ENCODE measurements at places on chromosomes 2 and 18. TPM values are rescaled to one million over a fixed set of nuclear protein-coding genes. Genes with fewer than 3 reads are reported as not detected.

DNA sequence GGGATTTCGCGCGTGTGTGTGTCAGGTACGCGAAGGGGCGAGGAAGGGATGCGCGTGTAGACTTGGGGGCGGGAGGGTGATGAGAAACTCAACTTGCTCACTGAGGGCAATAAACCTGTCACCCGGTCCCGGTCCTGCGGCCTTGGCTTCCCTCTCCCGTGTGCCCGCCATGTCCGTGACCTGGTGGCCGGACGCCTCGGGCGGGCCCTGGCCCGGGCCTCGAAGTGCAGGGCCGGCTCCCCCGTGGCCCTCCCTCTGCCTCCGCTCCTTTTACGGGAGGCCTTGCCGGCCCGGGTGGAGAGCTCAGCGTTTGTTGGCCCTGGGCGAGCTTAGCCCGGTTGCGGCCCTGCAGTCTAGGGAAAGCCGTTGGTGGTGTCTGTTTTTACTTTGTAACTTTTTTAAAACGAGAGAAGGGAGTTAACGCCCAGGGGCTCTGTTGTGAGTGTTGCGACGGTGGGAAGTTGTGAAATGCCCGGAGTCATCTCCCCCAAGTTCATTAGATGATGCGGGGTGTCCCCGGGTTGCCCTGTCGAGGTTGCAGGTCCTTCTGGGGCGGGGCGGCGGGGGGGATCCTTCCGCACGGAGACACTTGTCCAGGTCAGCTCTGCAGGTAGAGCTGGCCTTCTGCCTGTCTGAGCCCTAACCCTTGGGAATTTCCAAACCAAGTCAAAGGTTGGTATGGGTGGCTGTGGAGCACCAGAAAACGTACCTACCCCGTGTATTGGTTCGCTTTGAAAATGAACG lies 883 bp downstream of the SMCHD1 start:
- peak; percentile 65 for DNase-seq

DNA sequence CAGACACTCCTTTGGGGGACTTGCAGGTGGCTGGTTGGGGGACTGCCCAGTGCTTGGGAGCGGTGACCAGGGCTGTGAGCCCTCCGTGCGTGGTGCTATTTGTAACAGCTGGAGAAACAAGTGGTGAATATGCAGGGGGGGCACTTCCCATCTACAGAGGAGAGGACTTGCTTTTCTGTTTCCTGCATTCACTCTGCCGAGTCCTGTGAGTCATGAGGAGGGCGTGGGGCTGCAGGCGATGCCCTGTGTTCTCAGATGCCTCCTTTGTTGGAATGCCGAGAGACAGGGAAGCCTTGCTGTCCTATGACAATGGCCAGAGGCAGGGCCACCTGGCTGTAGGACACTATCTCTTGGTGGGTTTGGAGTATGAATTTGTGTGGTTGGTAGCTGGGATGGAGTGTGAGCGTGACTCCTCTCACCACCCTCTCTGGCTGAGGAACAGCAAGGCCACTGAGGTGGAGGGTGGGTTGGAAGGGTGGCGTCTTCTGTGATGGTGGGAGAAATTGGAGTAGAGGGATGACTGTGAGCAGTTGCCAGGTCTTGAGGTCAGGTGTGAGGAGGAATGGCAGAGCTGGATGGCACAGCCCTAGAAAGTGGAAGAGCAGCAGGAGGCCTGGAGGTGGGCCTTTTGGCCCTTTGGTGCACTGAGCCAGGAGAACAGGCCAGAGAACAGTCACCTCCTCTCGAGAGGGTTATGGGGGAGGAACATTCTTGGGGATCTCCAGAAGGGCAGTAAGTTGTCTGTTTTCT lies 24.3 kb downstream of the FHOD3 start:
- no peak for DNase-seq

- no peak for DNase-seq
Measured at GRCh38 chr18:799943-800342, 12.1 kb downstream of the YES1 start.

DNA sequence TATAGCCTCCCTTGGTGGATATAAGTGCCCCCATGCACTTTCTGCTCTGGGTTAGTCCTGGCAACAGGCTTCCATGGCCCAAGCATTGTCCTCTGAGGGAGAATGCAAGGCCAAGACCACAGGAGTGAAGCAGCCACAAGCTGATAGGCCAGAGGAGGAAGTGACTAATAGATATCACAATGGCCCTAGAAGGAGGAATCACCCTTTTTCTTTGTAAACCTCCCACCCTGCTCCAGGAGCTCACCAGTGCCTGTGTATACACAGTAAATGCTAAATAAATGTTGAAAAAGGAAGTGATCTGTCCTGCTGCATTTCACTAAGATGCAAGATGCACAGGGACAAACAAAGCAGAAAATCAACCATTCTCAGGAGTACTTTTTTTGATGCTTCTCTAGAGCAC lies 49.7 kb upstream of the ABCA12 start:
- no peak for DNase-seq

GRCh38 chr2:44285174-44285573 lies 9.9 kb downstream of the SLC3A1 start:
- peak; percentile 12 for DNase-seq

DNA sequence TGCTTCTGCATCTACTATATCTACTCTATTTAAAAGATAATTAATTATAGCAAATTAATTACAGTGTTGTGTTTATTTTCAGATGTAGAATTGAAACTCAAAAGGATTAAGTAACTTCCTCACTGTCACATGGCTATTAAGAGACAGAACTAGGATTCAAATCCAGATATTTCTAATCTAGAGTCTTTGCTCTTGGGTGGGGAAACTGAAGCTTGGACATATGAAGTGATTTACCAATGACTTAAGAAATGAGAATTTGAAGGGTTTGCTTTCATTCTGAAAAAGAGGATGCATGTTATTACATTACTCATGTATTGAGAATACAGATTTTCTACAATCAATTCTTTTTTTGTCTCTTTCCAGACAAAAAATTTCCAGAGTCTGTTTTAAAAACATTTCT lies 191.5 kb upstream of the SMAD7 start:
- no peak for DNase-seq

GRCh38 chr2:148132412-148132811 lies 111.5 kb downstream of the MBD5 start:
- DNase-seq: no peak

- DNase-seq: no peak
Measured at GRCh38 chr2:9799011-9799596, 44.2 kb upstream of the TAF1B start.

- DNase-seq: no peak
Measured at GRCh38 chr18:21331065-21331464, 89.0 kb downstream of the GREB1L start.

The ATOH8 gene
- 7.4 TPM for total RNA-seq

The MSH2 gene
- total RNA-seq: 3.6 TPM

The FOXI3 gene
- total RNA-seq: not detected

- peak; percentile 13 for DNase-seq
Measured at GRCh38 chr2:15043336-15044058, 411.0 kb downstream of the LRATD1 start.

The MC2R gene
- total RNA-seq: not detected

The KCNK3 gene
- 0.64 TPM for total RNA-seq

DNA sequence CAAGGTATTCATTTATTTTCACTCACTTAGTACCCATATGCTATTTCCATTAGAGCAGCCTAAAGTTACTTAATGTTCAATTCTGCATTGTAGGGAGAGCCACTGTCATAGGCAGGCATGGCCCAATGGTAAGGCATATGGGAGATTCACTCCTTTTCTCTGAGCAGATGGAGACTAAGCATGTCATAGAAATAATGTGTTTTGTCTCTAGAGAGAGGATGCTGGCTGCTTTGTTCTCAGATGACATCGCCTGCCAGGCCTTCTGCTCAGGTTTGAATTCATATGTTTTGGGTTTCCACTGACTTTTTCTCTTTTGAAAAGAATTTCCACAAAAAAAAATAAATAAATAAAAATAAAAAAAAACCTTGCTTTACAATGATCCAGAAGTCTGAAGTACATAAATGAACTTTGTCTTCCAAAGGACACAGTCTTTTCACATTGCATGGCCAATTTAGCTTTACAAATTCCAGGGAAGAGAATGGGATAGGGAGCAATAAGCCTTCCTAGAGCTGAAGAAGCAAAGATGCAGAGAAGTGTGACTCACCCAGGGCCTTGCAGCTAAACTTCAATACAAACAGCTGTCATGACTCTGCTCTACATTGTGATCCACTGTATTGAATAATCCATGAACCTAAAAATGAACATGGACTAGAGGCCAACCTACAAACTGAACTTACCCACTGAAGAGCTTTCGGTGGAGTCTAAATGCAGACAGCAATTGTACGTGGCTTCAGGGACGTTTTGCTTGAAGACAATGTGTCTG lies 422.5 kb downstream of the CMPK2 start:
- no peak for DNase-seq

DNA sequence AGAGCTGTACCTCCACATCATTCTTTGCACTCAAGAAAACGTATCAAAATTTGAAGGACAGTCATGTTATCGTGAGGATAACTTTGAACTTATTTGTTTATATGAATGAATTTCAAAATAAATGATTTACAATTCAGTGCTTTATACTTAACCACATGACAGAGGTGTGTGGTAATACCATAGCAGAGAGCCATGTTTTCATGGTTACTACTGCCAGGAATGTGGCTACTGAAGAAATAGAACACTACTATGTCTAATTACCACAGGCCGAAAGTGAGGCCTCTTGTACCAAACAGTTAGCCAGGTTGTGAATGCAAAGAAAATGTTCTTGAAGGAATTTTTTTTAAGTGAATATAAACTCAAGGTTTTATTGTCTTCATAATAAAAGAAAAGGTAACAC lies 49.2 kb downstream of the AAK1 start:
- DNase-seq: no peak

DNA sequence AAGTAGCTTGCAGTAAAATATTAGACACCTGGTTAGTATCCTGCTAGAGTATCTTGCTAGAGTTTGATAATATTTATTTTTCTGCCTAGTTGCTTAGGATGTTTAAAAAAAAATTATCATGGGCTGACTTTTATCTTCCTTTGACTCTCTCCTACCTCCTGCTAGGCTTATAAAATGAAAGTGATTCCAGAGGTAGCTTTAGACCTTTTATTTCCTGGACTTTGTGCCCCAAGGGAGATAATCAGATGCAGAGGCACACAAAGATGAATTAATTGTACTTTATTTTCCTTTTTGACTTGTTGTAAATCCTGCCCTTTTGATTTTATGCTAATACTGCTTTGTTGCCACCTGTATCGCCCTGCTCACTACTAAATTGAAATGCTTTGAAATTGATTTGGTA lies 130.7 kb downstream of the WDSUB1 start:
- DNase-seq: no peak

DNA sequence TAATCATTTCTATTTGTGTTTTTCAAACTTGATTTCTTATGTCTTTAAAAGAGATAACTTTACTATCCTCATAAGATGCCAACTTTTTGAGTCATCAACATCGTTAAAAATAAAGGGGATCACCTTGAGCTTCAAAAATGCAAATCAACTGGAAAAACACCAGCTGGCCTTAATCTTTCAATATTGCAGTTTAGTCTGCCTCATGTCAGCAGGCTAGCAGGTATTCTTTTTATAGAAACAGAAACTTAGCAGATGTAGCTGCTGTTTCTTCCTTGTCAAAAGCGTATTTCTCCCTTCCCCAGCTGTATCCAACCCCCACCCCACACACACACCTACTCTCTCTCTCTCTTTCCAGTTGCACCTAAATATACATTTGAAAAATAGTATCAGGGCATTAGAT lies 154.1 kb upstream of the ZNF804A start:
- no peak for DNase-seq

DNA sequence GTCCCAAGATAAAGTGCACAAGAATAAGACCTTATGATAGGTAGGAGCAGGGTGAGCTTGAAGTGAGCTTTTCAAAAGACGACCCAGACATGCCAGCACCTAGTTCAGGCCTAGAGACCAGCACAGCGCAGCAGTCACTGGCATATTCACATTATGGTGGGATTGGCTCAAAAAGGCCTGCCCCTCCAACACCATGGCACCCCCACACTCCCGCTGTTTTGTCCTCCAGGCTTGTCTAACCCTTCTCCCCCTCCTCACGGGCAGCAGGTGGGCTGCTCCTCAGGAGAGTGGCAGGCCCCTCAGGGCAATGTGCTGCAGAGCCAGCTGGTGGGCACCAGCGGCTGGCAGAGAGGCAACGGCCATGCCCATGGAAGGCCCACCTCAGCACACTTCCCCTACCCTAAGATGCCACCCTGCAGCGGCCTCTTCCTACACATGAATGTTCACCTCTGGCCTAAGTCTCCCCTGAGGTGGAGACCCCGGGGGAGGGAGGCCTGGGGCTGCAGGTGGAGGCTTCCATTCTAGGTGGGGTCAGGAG lies 25.6 kb downstream of the EMX1 start:
- no peak for DNase-seq

DNA sequence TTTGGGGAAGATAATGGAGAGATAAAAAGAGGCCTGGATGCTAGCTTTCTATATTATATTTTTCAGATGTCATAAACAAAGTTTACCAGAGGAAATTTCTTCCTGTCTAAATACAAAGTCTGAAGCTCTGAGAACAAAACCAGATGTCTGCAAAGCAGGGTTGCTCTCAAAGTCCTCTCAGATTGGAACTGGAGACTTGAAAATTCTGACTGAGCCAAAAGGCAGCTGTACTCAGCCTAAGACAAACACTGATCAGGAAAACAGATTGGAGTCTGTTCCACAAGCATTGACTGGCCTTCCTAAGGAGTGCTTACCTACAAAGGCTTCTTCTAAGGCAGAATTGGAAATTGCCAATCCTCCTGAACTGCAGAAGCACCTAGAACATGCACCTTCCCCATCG lies 25.1 kb downstream of the KDM3A start:
- DNase-seq: no peak

The FIGN gene
- total RNA-seq: 1.3 TPM

The IL36G gene
- total RNA-seq: not detected

Measured in transverse colon (tissue), 4 donors.